Hepatocyte (in vitro differentiated cells): ENCODE measurements at places on chromosomes 16 and 17.

GRCh38 chr17:33948309-33948708, 306.8 kb upstream of the CCL2 start:
- no peak for DNase-seq

DNA sequence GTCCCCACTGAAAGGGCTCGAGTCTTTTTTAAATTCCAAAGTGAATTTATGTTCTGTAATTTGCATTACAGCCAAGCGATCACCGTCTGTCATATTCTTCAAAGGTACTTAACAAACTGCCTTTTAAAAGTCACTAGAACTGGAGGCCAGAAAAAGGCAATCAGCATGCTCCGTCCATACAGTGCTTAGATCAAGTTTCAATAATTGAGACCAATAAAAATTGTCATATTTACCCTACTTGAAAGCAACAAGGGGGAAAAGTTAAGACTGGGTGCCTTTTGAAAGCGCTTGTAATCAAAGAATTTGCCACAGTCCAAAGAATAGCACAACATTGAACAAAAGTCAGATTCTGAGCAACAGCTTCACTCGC, 9.0 kb upstream of the ZFHX3 start:
- peak; percentile 10 for DNase-seq

DNA sequence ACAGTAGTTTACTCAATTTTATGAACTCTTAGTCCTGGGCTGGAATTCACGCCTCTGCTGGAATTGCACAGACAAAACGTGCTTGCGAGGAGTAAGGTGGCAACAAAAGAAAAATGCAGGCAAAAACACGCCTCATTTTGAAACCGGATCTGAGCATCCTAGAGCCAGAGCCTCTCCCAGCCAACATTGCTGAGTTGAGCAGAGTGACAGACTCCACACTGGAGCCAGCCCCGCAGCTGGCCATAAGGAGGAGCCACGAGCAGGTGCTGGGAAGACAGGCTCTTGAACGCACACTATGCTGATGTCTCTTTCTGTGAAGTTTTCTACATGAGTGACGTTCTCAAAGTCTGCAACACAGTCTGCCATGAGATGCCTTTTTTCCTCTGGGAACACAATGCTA, 14.6 kb upstream of the HSBP1 start:
- no peak for DNase-seq

DNA sequence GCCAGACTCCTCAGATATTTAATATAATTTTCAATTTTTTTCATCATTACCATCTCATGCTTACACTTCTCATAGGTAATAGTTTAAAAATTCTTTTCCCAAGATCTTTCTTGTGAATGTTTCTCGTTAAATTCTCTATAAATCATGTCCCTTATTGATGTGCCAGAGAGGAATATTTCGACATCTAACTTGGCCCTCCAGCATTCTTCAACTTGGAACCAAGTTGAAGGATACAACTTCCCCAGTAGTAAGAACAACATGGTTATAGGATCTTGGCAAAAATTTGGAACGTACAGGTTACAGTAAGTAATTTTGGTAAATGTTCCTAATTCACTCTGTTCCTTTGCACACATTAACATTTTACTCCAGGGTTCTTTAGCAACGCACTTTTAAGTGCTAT, 731.8 kb downstream of the CDH11 start:
- DNase-seq, result no peak

- DNase-seq, result no peak
Measured at GRCh38 chr17:30545024-30545423, 67.8 kb downstream of the GOSR1 start.

- DNase-seq, result no peak
Measured at GRCh38 chr17:78330570-78331224, 29.2 kb downstream of the SOCS3 start.

GRCh38 chr16:53744449-53744848, 40.5 kb downstream of the FTO start:
- no peak for DNase-seq
